ENCODE measurements at places on chromosomes 2 and 18.

GRCh38 chr18:32847691-32848090 is 74.9 kb upstream of the KLHL14 start:
- DNase-seq, result no peak

- no peak for DNase-seq
These were observed 5.0 kb downstream of the FZD7 start for GRCh38 chr2:202038471-202039277.

DNA sequence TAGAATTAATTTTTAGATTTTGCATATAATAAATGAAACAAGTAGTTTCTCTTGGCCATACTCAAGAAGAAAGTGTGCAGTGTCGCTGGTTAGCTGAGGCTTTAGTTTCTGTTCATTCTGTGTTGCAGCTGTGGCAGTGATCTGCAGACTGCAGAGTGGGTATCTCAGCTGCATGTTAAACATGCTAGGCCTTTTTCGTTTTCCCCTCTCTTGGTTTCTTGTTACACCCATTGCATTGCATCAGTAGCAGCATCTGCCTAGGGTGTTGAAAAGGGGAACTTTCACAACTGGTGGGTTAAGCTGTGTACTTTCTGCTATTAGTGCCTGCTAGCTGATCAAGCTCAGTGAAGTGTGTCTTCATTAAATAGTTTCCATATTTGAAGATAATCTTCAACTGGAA is 51.3 kb downstream of the ACSL3 start:
- no peak for DNase-seq

GRCh38 chr2:32805104-32806095 is 141.4 kb upstream of the LTBP1 start:
- no peak for DNase-seq

DNA sequence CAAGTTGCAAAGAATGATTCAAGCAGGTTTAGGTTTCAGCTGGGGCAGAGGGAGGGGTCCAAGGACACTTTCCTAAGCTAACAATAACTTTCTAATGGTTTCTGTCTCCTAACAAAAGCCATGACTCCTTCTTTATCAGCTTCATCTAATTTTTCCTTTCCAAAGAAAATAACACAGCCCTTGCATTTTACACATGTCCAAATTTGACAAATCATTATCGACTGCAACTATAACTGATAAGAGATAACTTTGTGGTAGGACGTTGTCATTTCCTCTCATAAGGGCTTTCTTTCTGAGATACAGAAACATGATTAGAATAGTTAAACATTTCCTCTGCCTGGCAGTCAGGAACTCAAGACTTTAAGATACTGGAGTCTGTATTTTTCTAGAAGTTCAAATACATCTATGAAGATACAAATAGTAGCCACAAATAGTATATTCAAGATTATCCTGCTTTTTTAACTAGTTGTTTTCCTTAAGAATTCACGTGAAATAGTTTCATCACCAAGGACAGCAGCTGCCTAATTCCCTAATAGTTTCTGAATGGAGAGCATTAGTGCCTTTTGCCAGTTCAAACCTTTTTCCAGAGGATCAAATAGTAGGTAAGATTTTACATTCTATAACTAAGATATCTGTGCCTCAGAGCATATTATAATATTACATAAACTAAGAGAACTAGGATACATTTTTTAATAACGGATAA is 263.2 kb downstream of the EXOC6B start:
- DNase-seq, result no peak

- DNase-seq, result no peak
These were observed 38.8 kb upstream of the ERMN start for GRCh38 chr2:157364257-157364974.

GRCh38 chr18:48662011-48662661 is 123.3 kb downstream of the CTIF start:
- no peak for DNase-seq

DNA sequence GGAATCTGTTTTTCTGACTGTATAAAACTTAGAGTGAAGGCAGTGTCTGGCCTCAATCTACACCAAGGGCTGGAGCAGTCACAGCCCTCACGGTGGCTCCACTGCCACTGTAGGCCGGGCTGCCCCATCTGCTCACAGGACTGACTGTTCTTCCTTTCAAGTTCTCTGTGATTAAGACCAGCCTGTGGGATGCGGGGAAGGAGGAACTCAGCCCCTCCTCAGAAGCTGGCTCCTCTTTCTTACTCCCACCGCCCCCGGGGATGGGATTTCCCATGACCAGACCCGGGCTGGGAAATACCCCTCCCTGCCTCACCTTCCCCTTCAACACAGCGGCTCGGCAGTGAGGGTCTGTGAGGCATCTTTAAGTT is 106.0 kb downstream of the COPS8 start:
- no peak for DNase-seq

DNA sequence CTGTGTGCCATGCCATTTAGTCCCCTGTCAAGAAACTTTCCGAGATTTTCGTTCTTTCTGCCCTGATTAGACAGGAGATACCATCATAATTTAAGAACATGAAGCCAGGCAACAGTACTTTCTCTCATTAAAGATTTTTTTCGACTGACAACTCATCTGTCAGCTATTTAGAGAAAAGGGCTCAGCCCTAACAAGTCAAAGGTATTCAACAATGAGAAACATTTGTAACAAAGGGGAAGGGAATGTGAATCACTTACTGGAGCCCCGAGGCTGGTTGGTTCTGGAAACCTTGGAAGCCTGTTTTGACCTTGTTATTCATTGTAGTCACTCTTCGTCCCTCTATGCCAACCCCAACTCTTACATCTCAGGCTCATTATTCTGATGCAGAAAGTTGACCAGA is 199.4 kb downstream of the SPP2 start:
- no peak for DNase-seq
